ENCODE measurements at places on chromosomes 1 and 21.

DNA sequence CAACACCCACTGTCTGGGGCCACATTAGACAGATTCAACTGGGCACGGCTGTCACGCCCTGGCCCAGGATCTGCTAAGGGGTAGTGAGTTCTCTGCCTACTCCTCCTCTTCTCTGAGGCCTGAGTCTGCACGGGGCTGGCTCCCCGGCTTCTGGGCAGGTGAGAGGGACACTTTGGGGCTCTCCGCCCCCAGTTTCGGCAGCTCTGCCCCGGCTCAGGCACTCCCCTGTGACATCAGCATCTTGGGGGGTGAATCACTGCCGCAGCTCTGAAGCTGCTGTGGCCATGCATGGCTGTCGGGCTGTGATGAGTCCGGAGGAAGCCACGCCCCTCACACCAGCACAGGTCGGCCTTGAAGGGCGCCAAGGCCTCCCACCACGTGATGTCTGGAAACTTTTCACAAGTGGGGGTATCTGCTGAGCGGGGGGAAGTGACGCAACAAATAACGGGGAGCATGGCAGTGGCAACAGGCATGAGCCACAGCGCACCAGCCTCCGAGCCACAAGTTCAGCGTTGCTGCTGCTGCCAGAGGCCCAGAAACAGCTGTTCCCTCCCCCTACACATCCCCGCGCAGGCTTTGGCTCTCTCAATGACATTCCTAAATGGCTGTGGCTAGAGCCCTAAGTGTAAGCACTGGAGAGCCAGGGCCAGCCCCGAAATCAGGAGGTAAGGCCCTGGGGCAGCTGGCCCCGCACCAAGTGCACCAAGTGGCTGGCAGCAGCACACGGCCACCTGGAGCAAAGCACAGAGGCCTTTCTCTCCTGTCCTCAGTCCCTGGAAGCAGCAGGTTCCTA, 26.3 kb downstream of the ZBTB17 start:
- DNase-seq, result peak; percentile 39

GRCh38 chr1:42876009-42876408, 29.6 kb downstream of the ZNF691 start:
- no peak for DNase-seq

- peak; percentile 27 for DNase-seq
Observed at GRCh38 chr1:27951396-27951795, 8.4 kb upstream of the XKR8 start.

DNA sequence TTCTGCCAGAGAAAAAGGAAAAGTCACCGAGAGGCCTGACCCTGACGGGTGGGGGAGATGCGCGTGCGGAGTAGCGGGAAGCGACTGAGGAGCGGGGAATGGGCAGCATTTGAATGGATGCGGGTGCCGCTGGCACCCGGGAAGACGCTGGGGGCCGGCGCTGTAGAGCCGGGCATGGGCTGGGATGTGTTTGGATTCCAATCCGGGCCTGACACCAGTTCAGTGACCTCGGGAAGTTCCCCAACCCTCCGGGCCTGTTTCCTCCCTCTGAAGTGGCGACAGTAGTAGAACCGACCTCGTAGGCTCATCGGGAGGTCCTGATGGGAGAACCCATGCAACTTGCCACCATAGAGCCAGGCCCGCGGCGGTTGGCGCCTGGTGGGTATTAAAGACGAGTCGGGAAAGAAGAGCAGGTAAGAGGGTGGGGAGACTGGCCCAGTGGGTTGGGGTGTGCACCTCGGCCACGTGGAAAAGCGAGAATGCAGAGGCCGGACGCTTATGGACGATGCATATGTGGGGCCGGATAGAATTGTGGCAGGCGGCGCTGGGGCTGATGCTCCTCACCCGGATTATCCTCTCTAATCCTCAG, 642 bp upstream of the SLC16A1 start:
- peak; percentile 63 for DNase-seq

DNA sequence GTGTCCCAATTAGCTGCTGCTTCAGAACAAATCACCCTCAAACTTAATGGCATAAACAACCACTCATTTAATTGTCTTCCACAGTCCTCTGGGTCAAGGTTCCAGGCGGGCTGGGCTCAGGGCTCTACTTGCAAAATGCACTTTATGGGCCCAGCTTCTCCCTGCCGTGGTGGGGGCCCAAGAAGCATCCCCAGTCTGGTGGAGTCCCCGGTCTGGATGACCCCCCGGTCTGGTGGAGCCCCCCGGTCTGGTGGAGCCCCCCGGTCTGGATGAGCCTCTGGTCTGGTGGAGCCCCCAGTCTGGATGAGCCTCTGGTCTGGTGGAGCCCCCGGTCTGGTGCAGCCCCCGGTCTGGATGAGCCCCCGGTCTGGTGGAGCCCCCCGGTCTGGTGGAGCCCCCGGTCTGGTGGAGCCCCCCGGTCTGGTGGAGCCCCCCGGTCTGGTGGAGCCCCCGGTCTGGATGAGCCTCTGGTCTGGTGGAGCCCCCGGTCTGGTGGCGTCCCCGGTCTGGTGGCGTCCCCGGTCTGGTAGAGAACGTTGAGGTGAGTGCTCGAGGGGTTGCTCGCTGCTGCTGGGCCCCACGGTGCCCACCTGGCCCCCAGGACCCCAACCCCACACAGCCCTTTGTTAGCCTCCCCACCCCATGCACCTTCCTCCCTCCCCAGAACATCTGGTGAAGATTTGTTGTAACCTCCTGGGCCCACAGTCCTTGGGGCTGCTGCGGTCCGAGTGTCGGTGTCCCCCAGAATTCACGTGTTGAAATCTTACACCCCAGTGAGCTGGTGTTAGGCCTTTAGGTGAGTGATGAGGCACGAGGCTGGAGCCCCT, 33.8 kb downstream of the POFUT2 start:
- DNase-seq, result no peak

GRCh38 chr1:90356101-90356500, 361.0 kb downstream of the BARHL2 start:
- no peak for DNase-seq

GRCh38 chr1:210624722-210625121, 296.0 kb downstream of the HHAT start:
- no peak for DNase-seq

DNA sequence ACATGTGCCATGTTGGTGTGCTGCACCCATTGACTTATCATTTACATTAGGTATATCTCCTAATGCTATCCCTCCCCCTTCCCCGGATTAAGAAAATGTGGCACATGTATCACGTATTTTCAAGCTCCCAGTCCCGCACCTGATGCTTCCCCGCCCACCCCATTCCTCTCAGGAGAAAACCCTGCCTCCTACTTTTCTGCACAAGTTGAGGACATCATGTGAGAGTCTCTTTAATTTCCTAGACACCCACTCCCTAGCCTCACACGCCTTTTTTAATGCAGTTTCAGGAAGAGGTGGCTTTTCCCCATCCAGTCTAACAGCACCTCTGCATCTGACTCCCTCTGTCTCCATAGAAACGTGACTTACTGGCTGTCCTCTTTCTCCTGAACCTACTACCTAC, 58.2 kb upstream of the GOLT1A start:
- DNase-seq, result no peak

Data from NAMALWA (cell line).